ENCODE measurements at places on chromosomes 16 and 17. TPM values are rescaled to one million over a fixed set of nuclear protein-coding genes. Genes with fewer than 3 reads are reported as not detected.

- H3K36me3 ChIP-seq, result no peaks in the 10 kb centered on the region
- no peaks in the 10 kb centered on the region for H3K4me1 ChIP-seq
- no peak for DNase-seq
- no peaks in the 10 kb centered on the region for H3K27me3 ChIP-seq
These were observed 175.6 kb upstream of the IRX3 start for GRCh38 chr16:54462151-54462651.

GRCh38 chr17:47219621-47220475 lies 10.7 kb downstream of the MYL4 start:
- H3K27me3 ChIP-seq, result no peaks in the 10 kb centered on the region
- H3K36me3 ChIP-seq, result no peaks in the 10 kb centered on the region
- no peak overlapping the region for H3K4me3 ChIP-seq

Gene DRC7
- not detected for total RNA-seq

GRCh38 chr16:59144326-59144725 lies 410.2 kb upstream of the GOT2 start:
- H3K27ac ChIP-seq, result no peak overlapping the region
- no peak overlapping the region for H3K4me3 ChIP-seq
- DNase-seq, result no peak
- no peaks in the 10 kb centered on the region for H3K4me1 ChIP-seq
- no peaks in the 10 kb centered on the region for H3K36me3 ChIP-seq

Gene STX1B
- 4.7 TPM for total RNA-seq

Gene OTOP2
- not detected for total RNA-seq

Gene MYH11
- 822 TPM for total RNA-seq

Gene CDRT15L2
- not detected for total RNA-seq
